ENCODE measurements at places on chromosomes 2 and 18.

GRCh38 chr2:59658906-59659635, 894.4 kb downstream of the BCL11A start:
- DNase-seq = no peak

DNA sequence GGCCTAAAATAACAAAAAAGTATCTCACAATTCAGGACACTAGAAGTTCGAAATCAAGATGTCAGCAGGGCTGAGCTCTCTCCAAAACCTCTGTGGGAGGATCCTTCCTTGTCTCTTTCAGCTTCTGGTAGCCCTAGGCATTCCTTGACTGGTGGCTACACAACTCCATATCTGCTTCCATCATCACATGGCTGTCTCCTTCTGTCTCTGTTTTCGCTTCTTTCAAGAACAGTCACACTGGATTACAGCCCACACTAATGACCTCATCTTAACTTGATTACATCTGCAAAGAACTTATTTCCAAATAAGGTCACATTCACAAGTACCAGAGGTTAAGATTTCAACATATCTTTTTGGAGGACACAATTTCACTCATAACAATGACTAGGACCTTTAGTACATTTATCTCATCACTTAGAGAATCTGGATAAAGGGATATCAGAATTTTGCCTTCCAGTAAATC, 275.2 kb downstream of the IRS1 start:
- DNase-seq = no peak

- DNase-seq = no peak
Observed at GRCh38 chr2:217468042-217468830, 534.6 kb downstream of the TNS1 start.

DNA sequence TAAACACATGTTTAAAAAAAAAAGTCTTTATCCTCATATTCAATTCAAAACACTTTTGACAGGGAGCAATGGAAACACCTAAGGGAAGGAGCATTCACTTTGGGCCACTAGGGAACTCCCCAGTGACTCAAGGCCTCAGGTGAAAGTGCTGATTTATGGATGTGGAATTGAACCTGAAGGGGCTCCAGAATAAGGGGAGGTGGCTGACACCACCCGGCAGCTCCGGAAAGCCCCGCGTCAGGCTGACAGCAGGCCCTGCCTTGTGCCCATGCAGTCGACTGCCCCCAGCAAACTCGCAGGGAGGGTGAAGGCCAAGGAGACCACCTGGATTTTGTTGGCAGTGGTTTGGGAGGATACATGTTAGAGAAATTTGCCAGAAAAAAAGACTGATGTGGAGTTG, 275.3 kb upstream of the NCKAP5 start:
- DNase-seq = no peak

DNA sequence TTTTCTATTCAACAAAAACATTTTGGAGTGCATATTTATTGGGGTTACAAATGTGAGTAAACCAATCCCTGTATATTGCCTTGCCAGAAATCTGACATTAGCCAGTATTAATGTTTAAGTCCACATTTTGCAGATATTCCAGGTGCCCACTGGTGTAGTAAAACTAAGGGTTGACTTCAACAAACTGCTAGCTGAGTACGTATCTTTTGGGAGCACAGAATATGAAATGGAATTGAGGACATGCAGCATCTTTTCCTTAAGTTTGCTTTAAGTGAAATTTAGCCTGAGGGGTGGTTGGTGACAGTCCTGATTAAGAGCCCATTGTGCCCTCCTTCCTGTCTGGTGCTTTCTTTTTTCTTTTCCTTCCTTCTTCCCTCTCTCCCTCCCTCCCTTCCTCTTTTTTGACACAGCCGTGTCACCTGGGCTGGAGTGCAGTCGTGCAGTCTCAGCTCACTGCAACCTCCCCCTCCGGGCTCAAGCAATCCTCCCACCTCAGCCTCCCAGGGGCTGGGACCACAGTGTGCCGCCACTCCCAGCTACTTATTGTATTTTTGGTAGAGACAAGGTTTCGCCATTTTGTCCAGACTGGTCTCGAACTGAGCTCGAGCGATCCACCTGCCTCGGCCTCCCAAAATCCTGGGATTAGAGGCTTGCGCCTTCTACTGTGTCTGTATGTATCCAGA, 1.6 kb downstream of the NUP35 start:
- no peak for DNase-seq

GRCh38 chr2:236627193-236627592, 57.6 kb downstream of the ACKR3 start:
- DNase-seq = no peak

DNA sequence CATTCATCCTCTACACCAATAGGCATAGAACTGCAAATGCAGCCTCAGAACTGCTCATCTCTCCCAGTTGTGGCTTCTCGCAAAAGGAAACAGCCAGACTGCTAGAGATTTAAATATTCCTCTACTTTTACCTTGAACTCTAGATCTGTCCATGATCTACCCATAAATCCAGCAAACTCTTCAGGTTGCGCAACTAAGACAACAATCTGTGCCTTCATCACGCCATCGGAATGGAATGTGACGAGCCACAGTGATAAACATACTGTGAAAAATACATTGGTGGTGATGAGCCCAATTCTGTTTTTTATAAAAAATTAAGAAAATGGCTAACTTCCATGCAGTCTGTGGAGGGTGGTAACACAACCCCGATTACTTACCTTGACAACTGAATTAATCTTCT, 626.7 kb downstream of the LRRTM4 start:
- no peak for DNase-seq

GRCh38 chr2:204753841-204754240, 208.6 kb downstream of the PARD3B start:
- DNase-seq = no peak

DNA sequence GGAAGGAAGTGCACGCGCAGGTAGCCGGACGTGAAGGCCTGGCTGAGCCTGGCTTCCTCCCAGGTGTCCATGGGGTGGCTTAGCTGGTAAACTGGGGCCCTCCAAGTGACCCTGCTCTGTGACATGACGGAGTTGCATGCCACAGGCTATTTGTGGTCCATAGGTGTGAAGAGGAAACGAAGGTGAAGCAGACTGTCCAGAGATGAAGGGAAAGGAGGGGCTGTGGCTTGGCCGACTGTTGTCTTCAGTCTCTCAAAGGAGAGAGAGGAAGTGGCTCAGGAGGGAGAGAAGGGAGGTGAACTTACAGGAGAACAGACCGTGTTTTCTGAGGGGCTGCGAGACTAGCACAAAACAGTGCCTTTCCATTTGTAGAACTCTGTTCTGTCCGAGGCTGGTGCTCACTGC, 19.3 kb downstream of the INPP5D start:
- peak; percentile 45 for DNase-seq

DNA sequence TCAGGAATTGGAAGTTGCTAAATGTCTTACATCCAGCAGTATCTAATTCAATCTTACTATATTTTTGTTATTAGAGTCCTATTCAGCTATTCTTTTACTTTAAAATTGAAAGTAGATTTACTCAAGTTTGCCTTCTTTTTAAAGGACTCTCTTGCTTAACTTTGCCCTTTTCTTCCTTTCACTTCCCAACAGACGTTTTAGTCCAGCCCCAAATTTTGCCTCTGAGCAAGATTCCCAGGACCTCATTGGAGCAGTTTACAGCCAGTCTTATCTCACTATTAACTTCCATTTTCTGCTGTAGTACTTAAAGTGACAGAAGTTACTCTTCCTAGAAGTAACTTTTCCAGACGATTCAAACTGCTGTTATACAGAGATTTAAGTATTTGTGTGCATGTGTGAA, 1.7 kb upstream of the PRKD3 start:
- no peak for DNase-seq
